ENCODE measurements at places on chromosomes 7 and 10.

DNA sequence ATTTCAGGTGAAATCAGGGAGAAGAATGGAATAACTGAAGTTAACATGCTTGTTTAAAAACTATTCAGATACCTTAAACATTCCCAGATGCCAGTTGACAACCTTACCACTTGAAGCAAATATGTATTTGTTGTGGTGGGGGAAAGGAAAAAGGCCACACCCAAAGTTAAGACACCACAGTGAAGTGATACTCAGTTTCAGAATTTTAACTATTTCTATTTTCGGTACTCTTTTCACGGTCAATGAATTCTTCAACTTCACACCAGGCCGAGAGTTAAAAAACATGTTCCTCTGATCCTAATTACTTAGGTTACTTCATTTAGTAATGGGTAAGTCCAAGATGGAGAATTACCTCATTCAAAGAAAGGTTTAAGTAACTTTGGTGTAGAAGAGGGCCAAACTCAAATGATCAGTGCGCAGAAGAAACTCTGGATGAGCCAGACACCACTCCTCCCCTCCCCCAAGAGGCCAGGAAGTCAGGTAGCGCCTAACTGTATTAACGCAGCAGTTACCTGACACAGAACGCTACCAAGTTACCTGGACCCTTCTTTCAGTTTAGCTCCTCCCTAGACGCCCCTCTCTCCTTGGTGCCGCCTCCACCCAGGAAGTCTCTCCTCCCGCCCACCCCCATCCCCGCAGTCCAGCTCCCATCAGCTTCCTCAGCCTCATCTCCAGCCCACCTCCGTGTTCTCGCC is 700 bp downstream of the MTPN start:
- peak; percentile 23 for DNase-seq

DNA sequence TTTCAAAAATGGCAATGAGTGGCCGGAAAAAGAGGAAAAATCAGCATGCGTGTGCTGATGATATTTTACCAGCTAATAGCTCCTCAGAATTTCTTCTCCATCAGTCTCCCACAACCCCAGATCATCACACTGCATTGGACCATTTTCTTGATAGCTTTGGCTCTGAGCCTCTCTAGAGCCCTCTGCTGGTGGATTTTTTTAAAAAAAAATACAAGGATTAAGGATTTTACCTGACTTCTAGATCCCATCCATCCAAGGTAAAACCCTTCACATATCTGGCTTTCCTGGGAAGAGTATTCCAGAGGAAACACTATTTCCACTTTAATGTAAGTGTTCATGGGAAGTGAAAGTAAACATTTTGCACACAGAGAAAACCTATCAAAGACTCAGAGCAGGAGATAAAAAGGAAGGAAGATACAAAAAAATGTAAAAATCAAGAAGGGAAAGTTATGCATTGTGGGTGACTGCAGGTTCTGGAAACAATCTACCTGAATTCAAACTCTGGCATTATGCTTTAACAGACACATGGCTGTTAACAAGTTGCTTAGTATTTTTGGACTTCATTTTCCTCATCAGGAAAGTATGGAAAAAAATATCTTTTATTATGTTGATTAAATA is 380.9 kb downstream of the LRRTM3 start:
- no peak for DNase-seq

GRCh38 chr7:8236780-8237407 is 25.1 kb downstream of the ICA1 start:
- no peak for DNase-seq

DNA sequence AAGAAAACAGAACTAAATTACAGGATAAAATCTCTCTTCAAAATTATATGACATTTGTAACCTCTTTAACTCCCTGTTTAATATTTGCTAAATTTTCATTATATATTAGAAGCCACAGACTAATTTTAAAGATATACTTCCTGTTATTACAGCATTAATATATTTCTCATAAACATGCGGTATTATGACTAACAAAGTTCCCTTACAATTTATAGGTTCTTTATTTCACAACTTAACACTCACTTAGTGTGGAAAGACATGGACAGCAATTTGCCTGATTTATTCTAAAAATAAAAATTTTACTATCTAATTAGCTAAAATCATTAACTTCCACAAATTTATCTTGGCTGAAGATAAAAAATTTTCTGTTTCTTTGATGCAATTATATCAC is 29.0 kb downstream of the CTNNA3 start:
- DNase-seq: no peak

DNA sequence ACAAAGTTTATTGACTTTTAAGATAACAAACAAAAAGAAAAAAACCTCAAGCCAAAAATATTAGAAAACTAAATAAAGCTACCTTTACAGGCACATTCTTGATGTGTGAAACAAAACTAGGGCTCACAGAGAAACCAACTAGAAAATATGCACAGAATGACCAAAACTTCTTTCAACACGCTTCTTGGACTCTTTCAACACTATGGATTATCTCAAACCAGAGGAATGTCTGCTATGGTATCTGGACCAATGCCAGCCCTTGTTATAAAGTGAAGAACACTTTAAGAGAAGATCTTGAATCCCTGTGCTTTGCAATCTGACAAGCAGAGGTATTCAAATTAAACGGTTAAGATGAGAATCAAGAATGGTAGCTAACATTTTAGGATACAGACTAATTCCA is 76.6 kb downstream of the DNAJC1 start:
- DNase-seq: no peak

- no peak for DNase-seq
Measured at GRCh38 chr7:155286686-155287085, 11.0 kb upstream of the INSIG1 start.

GRCh38 chr7:117084286-117084685 is 131.0 kb downstream of the ST7 start:
- no peak for DNase-seq

- DNase-seq: no peak
Measured at GRCh38 chr10:33808475-33808874, 474.0 kb upstream of the NRP1 start.

- no peak for DNase-seq
Measured at GRCh38 chr10:124616040-124616835, 127.9 kb downstream of the FAM53B start.

DNA sequence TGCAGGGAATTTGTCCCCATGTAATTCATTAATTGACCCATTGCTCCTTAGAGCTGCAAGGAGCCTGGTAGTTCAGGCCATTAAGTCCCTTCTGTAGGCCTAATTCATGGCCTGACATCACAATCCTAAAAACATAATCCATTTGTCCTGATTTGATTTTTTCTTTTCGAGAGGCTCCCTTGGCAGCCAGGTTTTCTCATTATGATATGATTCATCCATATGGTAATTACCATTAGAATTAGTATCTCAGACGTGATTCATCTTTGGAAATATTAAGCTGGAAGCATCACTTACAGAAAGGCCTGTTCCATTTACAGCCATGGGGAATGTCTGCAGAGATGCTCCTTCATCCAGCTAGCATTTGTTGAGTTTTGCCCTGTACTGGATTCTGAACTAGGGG is 128.5 kb downstream of the PLCE1 start:
- DNase-seq: no peak

DNA sequence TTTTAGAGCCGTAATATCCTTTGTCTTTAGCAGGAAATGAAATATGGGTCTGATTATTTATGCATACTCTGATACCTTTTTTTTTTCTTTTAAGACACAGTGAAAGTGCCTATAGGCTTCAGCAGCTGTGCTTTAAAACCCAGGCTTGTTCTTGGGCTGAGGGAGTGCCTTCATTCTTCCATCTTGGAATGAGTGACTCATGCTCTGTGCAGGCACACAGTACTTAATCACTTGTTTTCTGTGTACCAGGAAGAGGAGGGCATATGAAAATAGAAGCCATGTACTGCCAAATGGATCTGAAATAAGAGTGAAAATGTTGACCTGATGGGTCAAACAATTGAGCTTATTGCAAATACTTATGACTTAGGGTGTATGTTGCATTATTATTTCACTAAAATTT is 12.0 kb downstream of the INPP5F start:
- peak; percentile 32 for DNase-seq
